MV-4-11 (cell line): ENCODE measurements at places on chromosomes 11 and 22.

- peak; percentile 7 for DNase-seq
Measured at GRCh38 chr11:103055221-103055890, 36.6 kb downstream of the DCUN1D5 start.

- no peak for DNase-seq
Measured at GRCh38 chr11:68295940-68296339, 16.5 kb upstream of the LRP5 start.

DNA sequence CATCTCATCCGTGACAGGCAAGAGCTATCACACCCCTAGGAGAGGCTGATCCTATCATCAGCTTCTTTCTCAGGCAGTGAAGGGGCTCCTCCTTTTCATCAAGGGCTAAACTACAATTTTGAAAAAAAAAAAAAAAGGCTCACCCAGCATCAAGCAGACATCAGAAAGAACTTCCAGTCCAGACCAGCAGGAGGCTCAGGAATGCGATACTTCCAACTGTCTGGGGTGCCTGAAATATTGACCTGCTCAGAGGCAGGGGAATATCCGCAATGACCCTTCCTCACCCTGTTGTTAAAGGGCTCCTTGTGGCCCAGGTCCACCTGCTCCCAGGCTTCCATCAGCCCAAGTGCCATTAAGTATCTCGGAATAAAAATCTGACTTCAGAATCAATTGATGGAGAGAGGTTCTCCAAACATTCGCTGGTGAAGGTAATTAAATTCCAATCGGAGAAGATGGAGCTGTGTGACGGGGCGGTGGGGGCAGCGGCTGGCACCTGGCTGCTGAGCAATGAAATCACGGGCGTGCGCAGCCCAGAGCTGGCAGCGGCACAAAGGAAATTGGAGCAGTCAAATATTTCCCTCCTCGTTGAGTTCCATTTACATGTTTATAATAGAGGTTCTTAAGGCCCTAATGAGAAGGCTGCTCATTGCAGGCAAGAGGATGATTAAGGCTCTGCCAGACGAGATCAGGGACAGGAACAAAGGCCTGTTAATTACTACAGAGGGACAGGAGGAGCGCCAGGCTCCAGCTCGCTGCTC is 69.0 kb upstream of the THY1 start:
- DNase-seq: no peak

DNA sequence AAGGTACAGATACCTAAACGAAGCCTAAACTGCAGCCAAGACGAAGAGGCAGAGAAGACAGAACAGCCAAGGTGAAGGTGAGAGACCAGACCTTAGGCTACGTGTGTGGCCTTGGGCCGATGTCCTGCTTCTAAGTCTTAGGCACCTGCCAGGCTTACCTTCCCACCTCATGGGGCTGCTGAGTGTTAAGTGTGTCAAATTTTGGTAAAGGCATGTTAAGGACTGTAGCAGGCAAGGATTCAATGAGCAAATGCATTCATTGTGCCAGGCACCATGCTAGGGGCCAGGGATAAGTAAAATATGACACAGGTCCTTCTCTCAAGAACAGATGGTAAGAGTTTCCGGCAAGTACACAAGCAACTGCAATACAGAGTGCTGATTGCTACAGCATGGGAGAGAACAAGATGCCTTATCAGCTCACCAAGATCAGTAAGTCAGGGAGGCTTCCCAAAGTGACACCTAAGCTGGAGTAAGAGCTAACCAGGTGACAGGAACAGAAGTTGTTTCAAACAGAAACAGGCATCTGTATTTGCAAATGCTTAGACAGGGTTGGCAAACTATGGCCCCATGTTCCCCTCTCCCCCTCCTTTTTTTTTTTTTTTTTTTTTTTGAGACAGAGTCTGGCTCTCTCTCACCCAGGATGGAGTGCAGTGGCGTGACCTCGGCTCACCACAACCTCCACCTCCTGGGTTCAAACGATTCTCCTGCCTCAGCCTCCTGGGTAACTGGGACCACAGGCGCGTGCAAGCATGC is 46.7 kb downstream of the CLTCL1 start:
- no peak for DNase-seq

DNA sequence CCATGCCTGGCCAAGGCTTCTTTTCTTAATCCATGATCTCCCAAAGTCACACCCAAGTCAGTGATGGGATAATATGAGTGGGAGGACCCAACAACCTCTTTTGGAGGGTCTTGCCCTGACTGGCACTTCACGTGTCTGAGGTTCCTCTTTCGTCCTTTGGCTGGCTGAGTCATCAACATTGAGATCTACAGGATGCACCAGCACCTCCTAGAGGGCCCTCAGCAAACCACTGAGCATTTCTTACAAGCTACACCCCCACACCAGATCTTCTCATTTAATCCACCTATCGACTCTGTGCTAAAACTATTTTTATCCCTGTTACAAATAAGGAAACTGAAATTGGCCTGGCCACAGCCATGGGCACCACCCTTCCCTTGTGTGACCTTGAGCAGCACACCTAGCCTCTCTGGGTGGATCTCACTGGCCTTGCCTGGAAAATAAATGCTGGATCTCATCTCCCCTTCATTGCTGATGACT is 63.4 kb downstream of the FLI1 start:
- peak; percentile 93 for DNase-seq

- DNase-seq: no peak
Measured at GRCh38 chr11:132264616-132265015, 894.2 kb downstream of the NTM start.

- DNase-seq: no peak
Measured at GRCh38 chr22:47573141-47573540, 810.7 kb downstream of the TBC1D22A start.

GRCh38 chr11:13923182-13923581 is 39.3 kb upstream of the SPON1 start:
- DNase-seq: no peak

- DNase-seq: no peak
Measured at GRCh38 chr11:93972790-93973189, 48.4 kb upstream of the HEPHL1 start.

GRCh38 chr11:78386215-78386941 is 31.2 kb downstream of the GAB2 start:
- no peak for DNase-seq

- no peak for DNase-seq
Measured at GRCh38 chr11:66133216-66133775, 63.2 kb downstream of the PACS1 start.

DNA sequence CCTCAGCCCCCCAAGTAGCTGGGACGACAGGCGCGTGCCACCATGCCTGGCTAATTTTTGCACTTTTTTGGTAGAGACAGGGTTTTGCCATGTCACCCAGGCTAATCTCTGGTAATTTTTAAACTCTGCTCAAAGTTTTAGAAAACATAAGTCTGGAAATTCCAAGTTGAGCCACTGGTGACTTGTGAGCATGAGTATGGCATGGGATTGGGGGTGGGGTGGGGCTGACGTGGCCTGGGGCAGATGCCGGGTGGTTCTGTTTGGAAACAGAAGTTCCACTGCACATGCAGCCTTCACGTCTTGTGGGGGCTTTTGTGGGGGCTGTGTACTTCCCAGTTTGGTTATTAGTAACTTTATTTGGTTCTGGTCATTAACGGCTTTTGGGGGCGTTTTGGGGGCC is 67.3 kb downstream of the PTPRJ start:
- no peak for DNase-seq

DNA sequence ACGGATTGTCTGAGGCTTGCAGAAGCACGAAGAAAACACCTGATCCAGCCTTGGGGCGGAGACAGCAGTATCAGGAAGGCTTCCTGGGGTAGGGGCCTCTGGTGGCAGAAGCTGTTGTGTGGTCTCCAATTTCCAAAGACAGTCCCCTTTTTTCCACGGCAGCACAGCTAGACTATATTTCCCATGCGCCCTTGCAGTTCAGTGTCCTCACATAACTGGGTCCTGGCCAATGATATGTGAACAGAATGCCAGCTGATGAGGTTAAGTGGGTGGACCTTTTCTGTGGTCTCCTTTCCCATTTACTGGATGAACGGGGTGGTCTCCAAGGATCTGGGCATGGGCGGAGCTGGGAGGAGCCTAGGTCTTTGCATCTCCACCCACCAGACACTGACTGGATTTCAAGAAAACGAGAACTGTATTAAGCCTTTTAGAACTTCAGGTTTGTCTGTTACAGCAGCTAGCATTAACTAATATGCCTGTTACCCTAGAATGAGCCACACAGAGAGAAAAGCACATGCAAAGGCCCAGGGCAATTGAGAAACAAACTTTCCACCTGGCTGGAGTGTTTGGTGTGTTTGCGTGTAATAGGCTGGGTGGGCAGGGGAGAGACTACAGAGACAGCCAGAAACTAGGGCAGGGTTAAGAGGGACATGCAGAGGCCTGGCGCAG is 6.2 kb downstream of the GAL3ST1 start:
- no peak for DNase-seq

DNA sequence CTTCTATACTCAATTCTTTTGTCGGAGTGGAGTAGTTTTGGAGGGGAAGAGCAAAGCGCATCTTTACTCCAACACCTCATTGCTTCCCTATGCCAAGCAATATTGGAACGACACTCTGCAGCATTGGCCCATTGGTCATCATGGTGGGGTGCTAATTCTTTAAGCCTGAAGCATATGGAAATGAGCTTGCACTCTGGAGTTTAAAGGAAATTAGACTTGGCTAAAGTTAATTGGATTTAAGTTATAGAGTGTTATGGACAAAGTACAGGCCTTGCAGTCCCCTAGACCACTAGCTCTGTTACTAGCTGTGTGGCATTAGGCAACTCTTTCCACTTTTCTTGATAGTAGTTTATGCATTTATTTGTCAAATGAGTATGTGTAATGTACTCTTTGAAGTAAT is 568.3 kb upstream of the TENM4 start:
- no peak for DNase-seq

- DNase-seq: no peak
Measured at GRCh38 chr11:60703374-60703773, 4.0 kb downstream of the MS4A8 start.
